ENCODE measurements at places on chromosomes 16 and 17.

GRCh38 chr17:66654764-66655163 is 180.2 kb upstream of the CACNG5 start:
- no peak for DNase-seq

- no peak for DNase-seq
These were observed 197.4 kb upstream of the CACNG5 start for GRCh38 chr17:66637491-66637890.

- DNase-seq: no peak
These were observed 20.9 kb downstream of the SOCS1 start for GRCh38 chr16:11234884-11235702.

DNA sequence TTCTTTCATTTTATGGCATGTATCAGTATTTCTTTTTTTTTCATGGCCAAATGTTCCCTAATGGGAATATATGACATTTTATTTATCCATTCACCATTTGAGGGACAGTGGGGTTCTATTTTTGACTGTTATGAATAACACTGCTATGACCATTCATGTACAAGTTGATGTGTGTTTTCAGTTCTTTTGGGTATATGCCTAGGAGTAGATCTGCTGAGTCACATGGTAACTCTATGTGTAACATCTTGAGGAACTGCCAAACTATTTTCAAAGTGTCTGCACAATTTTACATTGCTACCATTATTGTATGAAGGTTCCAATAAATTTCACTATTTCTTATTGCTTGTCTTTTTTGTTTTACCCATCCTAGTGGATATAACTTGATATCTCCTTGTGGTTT is 223.0 kb downstream of the TANC2 start:
- DNase-seq: no peak

DNA sequence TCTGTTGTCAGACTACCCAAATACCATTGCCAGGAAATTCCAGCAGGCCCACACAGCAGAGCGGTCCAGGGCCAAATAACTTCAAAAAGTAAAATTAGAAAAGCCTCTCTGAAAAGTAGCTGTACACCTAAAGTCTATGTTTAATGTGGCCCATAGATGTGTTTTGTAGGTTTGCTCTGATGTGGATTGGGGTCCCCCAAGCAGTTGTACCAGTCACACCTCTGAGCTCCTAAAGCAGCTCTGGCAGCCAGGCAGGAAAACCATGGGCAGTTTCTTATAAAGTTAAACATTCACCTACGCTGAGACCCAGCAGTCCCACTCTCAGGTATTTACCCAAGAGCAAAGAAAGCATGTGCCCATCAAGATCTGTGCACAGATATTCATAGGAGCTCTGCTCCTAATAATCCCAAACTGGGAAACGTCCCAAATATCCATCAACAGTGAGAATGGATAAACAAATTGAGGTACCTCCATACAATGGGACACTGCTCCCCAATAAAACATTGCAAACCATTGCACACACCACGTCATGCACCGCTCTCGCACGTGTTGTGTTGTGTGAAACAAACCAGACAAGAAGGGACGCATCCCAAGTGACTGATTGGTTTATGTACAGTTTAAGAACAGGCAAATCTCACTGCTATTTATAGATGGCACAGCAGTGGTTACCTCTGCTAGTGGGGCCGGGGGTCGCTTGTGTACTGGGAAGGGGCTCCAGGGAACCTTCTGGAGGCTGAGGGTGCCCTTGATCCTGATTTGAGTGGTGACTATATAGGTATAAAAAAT is 15.8 kb upstream of the PRM1 start:
- no peak for DNase-seq

GRCh38 chr16:8717892-8718415 is 43.5 kb downstream of the ABAT start:
- DNase-seq: no peak

DNA sequence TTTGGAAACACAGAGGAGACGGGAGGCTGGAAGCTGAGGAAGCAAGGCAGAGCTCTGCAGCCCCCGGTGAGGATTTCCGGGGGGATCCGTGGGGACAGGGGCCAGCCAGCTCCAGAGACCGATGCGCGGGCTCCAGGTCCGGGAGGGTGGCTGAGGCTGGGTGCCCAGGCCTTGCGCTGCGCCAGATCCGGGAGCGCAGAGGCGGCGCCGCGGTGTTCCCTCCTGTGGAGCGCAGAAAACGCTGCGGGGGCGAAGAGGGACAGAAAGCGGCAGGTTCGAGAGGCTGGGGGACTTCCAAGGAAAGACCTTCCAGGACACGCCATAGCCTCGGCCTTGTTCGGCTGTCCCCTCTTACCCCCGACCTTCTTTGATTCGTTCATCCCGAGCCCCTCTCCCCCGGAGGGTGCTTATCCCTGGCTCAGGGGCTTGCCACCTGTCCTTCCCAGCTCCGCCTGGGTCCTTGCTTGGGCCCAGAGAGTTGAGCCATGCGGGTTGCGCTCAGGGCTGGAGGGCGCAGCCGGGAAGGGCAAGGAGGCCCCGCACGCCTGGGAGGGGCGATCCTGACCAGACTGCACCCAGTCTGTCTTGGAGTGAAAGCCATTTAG is 697 bp upstream of the SHISA9 start:
- no peak for DNase-seq

- no peak for DNase-seq
These were observed 177.5 kb downstream of the VPS53 start for GRCh38 chr17:537133-537532.

DNA sequence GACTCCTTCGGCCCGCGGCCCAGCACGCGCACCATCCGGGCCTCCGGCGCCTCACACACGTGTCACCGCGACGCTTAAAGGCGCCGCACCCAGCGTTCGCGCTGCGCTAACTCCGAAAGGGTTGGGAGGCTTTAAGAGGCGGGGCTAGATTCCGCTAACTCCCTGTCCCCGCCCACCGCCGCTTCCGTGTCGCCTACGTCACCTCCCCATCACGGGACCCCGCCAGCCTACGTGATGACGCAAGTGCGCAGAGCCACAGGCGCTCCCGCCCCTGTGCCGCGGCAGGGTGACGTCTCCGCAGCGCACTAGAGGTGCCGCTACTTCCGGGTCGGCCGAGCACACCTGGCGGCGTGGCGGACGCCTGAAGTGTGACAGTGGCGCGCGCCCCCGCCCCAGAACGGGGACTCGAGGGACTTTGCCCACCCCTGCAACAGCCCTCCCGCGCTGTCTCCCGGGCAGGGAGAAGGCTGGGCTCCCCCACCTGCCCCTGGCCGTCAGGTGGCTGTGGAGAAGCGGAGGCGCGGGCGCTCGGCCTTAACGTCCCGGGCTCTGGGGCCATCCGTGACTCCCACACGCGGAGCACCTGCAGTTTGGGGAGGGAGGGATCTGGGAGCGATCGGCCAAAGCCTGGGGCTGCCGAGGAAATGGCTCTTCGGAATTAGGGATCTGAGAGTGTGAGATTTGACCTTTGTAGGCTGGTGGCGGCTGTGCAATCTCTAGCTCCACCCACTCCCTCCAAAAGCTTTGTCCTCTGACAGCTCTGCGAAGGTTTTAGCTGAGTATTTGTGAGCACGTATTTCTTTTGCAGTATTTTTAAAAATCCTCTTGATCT is at the start of gene USP36:
USP36 (minus strand) TSS at position 35 of the 832 bp plus-strand sequence. CDS start 4,451 bp downstream, outside the sequence.
- peak; percentile 100 for DNase-seq

DNA sequence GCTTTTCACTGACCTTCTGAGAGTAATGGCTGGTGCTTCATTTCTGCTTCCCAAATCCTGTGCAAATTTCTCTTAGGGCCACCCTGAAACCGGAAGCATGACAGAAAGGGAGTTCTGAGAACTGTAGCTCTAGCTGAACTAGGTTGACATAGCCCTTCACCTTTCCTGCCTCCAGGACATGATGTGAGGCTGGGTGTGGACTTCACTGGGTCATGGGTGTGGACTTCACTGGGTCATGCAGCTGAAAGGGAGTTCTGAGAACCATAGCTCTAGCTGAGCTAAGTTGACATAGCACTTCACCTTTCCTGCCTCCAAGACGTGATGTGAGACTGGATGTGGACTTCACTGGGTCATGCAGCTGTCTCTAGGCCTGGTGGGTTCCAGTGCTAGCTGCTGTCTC is 54.3 kb upstream of the NLRP1 start:
- DNase-seq: no peak

DNA sequence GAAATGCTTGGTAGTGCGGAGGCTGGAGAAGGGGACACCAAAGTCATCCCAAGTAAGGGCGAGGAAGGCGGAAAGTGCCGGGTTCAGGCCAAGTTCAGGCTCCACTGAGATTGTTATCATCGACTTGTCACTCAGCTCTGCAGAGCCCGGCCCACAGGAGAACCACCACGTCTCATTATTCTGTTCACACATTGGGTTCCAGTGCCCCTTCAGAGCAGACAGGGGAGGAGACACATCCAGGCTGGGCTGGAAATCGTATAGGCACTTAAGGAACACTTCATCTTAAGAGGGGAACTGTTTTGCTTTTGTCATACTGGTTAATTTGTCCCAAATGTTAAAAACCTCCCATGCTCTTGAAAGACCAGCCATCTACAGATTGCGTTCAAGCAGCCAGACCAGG is 118.3 kb upstream of the ADAMTS18 start:
- no peak for DNase-seq
